ENCODE measurements at places on chromosomes 5 and 9. TPM values are rescaled to one million over a fixed set of nuclear protein-coding genes. Genes with fewer than 3 reads are reported as not detected.

- no peak overlapping the region for H3K27ac ChIP-seq
- H3K36me3 ChIP-seq, result no peaks in the 10 kb centered on the region
- no peak overlapping the region for H3K4me3 ChIP-seq
- DNase-seq, result no peak
- no peaks in the 10 kb centered on the region for H3K4me1 ChIP-seq
Measured at GRCh38 chr9:27394154-27394825, 97.3 kb upstream of the EQTN start.

The VCAN gene
- total RNA-seq, result 0.31 TPM

DNA sequence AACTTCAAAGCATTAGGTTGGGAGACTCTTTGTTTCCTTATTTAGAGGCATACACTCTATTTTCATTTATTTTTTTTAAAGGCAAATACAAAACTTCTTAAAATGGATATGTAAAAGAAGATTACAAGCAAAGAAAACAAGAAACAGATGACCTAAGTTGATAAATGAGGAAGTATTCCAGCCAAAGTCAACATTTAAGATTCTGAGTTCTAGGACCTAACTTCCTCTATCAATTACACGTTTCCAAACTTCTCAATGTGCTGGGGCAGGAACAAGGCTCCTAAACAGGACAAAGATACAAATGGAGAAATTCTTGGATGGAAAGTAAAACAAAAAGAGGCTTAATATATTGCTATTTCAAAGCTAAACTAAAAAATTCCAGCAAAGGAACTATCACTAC, 89.5 kb downstream of the TLE1 start:
- no peaks in the 10 kb centered on the region for H3K4me1 ChIP-seq
- H3K36me3 ChIP-seq, result no peaks in the 10 kb centered on the region
- no peak overlapping the region for H3K27ac ChIP-seq
- no peak overlapping the region for H3K4me3 ChIP-seq

The GRXCR2 gene
- not detected for total RNA-seq

DNA sequence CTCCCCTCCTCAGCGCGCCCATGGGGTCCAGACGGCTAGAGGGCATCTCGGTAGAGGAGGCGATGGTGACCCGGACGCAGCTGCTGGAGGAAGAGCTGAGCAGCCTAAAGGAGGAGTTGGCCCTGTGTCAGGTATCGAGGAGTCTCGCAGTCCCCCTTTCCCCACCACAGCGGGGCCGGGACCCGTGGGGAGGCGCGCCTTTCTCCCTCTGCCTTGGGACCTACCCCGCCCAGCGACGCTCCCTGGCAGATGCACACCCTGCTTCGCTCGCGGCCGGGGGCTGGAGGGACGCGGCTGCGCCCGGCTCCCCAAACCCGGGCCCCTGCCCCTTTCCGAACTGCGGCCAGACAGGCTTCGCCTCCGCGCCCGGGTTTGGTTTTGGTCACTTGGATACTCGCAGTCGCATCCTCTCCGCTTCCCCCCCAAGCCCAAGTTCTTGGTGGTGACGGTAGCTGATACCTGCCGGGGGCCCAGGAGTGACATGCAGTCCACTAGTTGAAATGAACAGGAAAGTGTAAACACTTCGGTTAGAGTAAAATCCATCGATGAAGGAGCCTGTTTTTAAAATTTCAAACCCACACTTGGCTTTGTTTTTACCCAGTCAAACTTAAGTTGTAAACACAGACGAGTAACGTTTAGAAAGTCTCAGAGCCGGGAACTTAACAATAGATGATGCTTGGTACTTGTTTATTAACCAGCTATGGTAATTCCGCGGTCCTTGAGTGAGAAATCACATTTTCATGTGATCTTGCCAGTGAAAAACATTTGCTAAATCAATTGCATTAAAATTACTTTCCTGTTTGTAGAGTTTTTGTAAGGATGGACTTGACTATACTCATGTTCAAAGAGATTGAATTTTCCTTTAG, 688 bp downstream of the CNTLN start:
- no peaks in the 10 kb centered on the region for H3K4me1 ChIP-seq
- DNase-seq, result no peak
- no peaks in the 10 kb centered on the region for H3K36me3 ChIP-seq

DNA sequence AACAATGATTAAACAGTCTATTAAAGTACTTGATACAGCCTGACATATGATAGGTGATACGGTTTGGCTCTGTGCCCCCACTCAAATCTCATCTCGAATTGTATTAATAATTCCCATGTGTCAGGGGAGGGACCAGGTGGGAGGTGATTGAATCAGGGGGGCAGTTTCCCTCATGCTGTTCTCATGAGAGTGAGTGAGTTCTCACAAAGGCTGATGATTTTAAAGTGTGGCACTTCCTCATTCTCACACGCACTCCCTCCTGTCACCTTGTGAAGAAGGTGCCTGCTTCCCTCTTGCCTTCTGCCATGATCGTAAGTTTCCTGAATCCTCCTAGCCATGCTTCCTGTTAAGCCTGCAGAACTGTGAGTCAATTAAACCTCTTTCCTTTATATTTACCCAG, 40.1 kb upstream of the TARS1 start:
- no peak overlapping the region for H3K27ac ChIP-seq
- DNase-seq, result no peak
- no peaks in the 10 kb centered on the region for H3K27me3 ChIP-seq
- H3K36me3 ChIP-seq, result no peaks in the 10 kb centered on the region

- no peaks in the 10 kb centered on the region for H3K36me3 ChIP-seq
- no peak overlapping the region for H3K27ac ChIP-seq
- no peak for DNase-seq
Measured at GRCh38 chr9:109408759-109409462, 88.1 kb upstream of the EPB41L4B start.

The MAMDC2 gene
- 0.61 TPM for total RNA-seq

- no peak for DNase-seq
- H3K27me3 ChIP-seq, result no peaks in the 10 kb centered on the region
- no peak overlapping the region for H3K27ac ChIP-seq
- no peaks in the 10 kb centered on the region for H3K4me1 ChIP-seq
- no peaks in the 10 kb centered on the region for H3K36me3 ChIP-seq
Measured at GRCh38 chr5:176995122-176995490, 11.5 kb downstream of the UIMC1 start.

DNA sequence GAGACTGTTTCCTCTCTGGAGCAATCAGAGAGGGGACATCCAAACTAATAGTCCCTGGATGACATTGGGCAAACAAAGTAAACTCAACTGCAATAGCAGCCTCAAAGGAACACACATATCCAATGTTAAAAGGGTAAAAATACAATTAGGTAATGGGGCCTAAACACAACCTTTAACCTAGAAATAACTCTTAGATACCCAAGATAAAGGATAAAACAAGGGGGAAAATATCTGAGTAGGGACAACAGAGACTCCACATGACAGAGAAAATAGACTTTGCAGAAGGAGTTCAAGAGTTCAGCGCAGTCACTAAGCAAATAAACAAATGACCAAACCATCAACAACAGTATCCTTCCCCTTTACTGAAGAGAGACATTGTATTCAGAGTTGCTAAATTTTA, 149.3 kb downstream of the FBXO4 start:
- H3K4me1 ChIP-seq, result no peaks in the 10 kb centered on the region
- no peak for DNase-seq
- H3K36me3 ChIP-seq, result no peaks in the 10 kb centered on the region
- no peak overlapping the region for H3K4me3 ChIP-seq
- H3K27ac ChIP-seq, result no peak overlapping the region
- no peaks in the 10 kb centered on the region for H3K27me3 ChIP-seq

The SHROOM1 gene
- 0.11 TPM for total RNA-seq

DNA sequence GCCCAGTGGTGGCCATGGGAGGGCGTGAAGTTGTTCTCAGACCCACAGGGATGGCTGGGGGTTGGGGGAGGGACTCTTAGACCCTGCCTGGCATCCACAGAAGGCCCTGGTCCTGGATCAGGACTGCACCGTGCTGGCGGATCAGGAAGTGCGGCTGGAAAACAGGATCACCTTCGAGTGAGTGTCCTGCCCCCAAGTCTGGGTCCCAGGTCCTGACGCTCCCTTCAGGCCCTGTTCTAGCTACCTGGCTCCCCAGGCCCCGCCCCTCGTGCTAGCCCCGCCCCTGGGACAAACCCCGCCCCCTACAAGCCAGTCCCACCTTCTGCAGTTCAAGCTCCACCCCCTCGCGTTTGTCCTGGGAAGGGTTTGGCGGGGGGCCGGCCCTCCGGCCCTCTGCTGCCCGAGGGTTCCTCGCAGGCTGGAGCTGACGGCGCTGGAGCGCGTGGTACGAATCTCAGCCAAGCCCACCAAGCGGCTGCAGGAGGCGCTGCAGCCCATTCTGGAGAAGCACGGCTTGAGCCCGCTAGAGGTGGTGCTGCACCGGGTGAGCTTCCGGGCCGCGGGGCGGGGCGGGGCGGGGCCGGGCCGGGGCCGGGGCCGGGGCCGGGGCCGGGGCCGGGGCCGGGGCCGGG, 12.9 kb downstream of the RGS14 start:
- H3K36me3 ChIP-seq, result peaks cover 64% of the 10 kb centered on the region
- H3K27ac ChIP-seq, result peak overlapping the region; percentile 76
- peaks cover 73% of the 10 kb centered on the region for H3K4me1 ChIP-seq

The OTULINL gene
- total RNA-seq, result 42.3 TPM

- no peaks in the 10 kb centered on the region for H3K4me1 ChIP-seq
- peaks cover 22% of the 10 kb centered on the region for H3K36me3 ChIP-seq
- H3K27ac ChIP-seq, result no peak overlapping the region
- H3K27me3 ChIP-seq, result no peaks in the 10 kb centered on the region
Measured at GRCh38 chr5:157354800-157355199, 88.9 kb downstream of the CYFIP2 start.

DNA sequence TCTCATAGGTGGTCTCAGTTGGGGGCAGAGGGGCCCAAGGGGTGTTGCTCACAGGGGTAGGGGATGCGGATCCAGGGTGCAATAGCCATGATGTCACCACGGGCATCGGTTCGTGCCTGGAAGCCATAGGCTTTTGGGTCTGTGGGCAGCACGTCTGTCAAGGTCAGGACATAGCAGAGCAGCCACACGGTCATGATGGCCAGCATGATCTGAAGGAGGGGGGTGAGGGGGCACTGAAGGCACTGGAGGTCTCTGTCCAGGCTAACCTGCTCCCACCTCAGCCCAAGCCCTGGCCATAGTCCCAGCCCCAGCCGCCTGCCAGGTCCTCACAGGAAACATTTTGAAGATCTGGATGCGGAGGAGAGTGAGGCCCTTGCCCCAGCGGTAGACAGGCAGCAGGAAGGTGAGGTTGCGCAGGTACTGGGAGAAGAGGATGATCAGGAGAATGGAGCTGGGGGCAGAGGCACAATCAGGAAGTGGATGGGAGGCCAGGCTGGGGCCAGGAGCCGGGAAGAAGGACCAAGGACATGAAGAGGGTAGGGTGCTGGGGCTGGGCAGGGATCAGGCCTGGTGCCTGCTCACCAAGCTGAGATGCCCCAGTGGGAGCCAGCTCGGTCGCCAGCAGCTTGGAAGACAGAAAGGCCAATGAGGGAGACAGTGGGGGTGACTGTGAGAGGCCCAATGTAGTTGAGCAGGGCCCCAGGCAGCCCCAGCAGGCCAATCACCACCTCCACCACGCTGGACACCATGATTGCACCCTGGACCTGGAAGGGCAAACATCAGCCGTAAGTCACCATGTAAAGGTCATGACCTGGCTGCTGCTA, 3.3 kb downstream of the SLC23A1 start:
- no peaks in the 10 kb centered on the region for H3K36me3 ChIP-seq
- H3K4me1 ChIP-seq, result peaks cover 7% of the 10 kb centered on the region
- DNase-seq, result no peak
- no peaks in the 10 kb centered on the region for H3K27me3 ChIP-seq
- no peak overlapping the region for H3K27ac ChIP-seq
- no peak overlapping the region for H3K4me3 ChIP-seq

The RORB gene
- 0.10 TPM for total RNA-seq

The FGF10 gene
- not detected for total RNA-seq

GRCh38 chr9:16275795-16276624, 594.5 kb downstream of the BNC2 start:
- no peak overlapping the region for H3K4me3 ChIP-seq
- DNase-seq, result no peak
- H3K4me1 ChIP-seq, result no peaks in the 10 kb centered on the region
- H3K27me3 ChIP-seq, result no peaks in the 10 kb centered on the region

GRCh38 chr5:11595045-11595444, 309.2 kb downstream of the CTNND2 start:
- no peaks in the 10 kb centered on the region for H3K36me3 ChIP-seq
- no peak overlapping the region for H3K4me3 ChIP-seq
- no peaks in the 10 kb centered on the region for H3K27me3 ChIP-seq
- no peak for DNase-seq
- H3K27ac ChIP-seq, result no peak overlapping the region

- DNase-seq, result no peak
- no peak overlapping the region for H3K27ac ChIP-seq
- H3K4me3 ChIP-seq, result peak overlapping the region; percentile 70
- H3K27me3 ChIP-seq, result peaks cover 6% of the 10 kb centered on the region
- H3K36me3 ChIP-seq, result no peaks in the 10 kb centered on the region
- H3K4me1 ChIP-seq, result no peaks in the 10 kb centered on the region
Measured at GRCh38 chr9:4491626-4491975, 1.3 kb downstream of the SLC1A1 start.

DNA sequence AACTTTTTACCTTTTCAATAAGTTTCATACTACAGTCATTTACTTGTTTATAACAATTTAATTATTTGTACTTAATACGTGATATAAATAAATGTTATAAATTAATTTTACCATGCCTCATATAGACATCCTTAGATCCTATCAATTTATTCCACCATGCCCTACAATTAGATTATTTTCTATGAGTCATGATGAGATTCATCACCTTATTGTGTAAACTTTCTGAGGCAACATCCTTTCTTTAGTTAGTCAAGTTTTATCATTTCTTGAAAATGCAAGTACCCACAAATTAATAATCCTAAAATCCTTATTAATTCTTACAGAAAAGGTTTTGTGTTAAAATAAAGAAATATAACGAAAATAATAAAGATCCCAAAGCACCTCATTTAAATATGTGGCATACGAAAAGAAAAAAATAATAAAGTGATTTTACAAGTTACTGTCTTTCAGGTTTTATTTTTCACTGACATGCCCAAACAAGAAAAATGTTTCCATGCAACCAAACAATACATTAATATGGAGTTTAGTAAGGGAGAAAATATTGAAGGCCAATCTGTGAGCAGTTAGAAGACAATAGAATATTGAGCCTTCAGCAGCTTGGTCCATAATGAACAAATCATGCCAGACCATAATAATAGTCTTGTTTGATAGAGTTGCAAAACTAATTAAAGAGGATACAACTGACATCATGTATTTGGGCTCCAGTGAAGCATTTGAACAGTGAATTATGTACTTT, 188.7 kb upstream of the MRPS30 start:
- no peak overlapping the region for H3K4me3 ChIP-seq
- no peaks in the 10 kb centered on the region for H3K4me1 ChIP-seq
- DNase-seq, result no peak
- no peaks in the 10 kb centered on the region for H3K36me3 ChIP-seq
- no peak overlapping the region for H3K27ac ChIP-seq
